SK-N-MC (cell line): ENCODE measurements at places on chromosomes 6 and 20.

- no peak for DNase-seq
Measured at GRCh38 chr6:78487401-78487800, 379.9 kb upstream of the IRAK1BP1 start.

DNA sequence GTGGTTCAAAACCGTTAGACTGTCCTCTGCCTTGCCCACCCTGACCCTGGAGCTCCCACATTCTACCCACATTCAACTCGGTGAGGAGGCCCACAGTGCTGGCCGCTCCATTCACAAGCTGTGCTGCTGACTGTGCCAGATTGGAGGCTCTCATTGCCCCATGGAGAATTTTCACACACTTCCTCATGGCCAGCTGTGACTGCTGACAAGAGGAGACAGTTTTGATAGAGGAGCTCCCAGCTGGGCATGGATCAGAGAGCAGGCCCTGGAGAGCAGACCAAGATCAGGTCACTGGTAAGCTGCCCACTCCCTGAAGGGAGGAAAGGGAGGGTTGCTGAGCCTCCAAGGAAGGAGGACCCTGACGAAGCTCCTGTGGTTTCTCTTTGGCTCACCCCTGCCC is 246.1 kb upstream of the RIN2 start:
- DNase-seq: no peak

GRCh38 chr20:37903317-37904007 is 535 bp downstream of the VSTM2L start:
- DNase-seq: no peak

GRCh38 chr6:157761331-157761921 is 61.6 kb upstream of the SNX9 start:
- no peak for DNase-seq

DNA sequence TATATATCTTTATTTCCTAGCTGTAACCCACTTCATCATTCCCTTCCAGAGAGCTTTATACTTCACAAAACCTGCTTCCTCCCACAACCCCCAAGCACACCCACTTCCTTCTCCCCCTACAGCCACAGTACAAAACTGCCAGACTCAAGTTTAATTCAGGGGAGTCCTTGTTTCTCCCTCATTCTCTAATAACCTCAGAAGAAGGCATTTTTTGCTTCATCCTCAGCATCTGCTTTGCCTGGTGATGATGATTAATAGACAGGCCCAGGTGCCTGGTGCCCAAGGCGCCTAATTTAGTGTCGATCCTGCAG is 414.3 kb downstream of the KIF16B start:
- DNase-seq: no peak

DNA sequence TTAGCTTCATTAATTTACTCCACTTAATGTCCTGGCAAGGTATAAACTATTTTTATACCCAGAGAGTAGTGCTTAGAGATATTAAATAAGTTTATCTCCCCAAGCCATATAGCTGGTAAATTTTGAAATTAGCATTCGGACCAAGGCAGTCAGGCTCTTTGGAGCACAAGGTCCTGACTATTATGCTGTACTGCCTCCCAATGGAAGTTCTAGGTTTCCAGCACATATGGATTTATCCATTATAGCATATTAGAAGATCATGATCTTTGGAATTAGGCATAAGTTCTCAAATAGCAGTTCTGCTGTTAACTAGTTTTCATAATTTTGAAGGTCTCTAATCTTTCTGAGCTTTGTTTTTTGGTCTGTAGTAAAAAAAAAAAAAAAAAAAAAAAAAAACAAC is 835.3 kb upstream of the EPHA7 start:
- DNase-seq: no peak

- no peak for DNase-seq
Measured at GRCh38 chr6:131213501-131213990, 78.3 kb downstream of the AKAP7 start.
